ENCODE measurements at places on chromosomes 2 and 18. TPM values are rescaled to one million over a fixed set of nuclear protein-coding genes. Genes with fewer than 3 reads are reported as not detected.

The COL4A3 gene
- polyA plus RNA-seq: 44.5 TPM

The MTCL1 gene
- polyA plus RNA-seq: 31.0 TPM

The CDC42EP3 gene
- 185 TPM for polyA plus RNA-seq

The THAP4 gene
- 50.3 TPM for polyA plus RNA-seq

The APCDD1 gene
- 148 TPM for polyA plus RNA-seq

The IL36B gene
- polyA plus RNA-seq: not detected

The CHRNG gene
- polyA plus RNA-seq: 2.2 TPM

The LRRTM4 gene
- 2.5 TPM for polyA plus RNA-seq

The IRS1 gene
- polyA plus RNA-seq: 13.5 TPM

The ROCK1 gene
- polyA plus RNA-seq: 56.5 TPM

The AFF3 gene
- polyA plus RNA-seq: 24.3 TPM

The EMX1 gene
- polyA plus RNA-seq: 72.0 TPM

The FNDC4 gene
- 8.4 TPM for polyA plus RNA-seq

The PLEKHH2 gene
- 29.5 TPM for polyA plus RNA-seq
